ENCODE measurements at places on chromosomes 6 and 20.

- DNase-seq: no peak
Observed at GRCh38 chr20:52076164-52076563, 115.4 kb downstream of the ZFP64 start.

DNA sequence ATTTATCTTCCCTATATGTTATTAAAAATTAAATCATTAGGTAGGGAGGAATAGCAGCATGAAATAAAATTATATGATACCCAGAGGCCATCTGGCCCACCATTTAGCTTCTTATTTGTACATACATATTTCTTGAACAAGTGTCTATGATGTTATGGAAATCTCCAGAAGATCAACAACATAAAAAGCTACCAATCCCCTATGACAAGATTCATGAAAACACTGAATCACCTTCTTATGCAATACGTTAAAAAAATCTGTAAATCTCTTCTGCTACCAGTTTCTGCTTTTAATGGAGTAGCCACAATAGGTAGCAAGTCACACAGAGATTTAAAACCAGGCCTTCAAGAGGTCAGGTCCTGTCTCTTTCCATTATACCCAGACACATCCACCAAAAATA lies 125.8 kb upstream of the ENPP5 start:
- no peak for DNase-seq

DNA sequence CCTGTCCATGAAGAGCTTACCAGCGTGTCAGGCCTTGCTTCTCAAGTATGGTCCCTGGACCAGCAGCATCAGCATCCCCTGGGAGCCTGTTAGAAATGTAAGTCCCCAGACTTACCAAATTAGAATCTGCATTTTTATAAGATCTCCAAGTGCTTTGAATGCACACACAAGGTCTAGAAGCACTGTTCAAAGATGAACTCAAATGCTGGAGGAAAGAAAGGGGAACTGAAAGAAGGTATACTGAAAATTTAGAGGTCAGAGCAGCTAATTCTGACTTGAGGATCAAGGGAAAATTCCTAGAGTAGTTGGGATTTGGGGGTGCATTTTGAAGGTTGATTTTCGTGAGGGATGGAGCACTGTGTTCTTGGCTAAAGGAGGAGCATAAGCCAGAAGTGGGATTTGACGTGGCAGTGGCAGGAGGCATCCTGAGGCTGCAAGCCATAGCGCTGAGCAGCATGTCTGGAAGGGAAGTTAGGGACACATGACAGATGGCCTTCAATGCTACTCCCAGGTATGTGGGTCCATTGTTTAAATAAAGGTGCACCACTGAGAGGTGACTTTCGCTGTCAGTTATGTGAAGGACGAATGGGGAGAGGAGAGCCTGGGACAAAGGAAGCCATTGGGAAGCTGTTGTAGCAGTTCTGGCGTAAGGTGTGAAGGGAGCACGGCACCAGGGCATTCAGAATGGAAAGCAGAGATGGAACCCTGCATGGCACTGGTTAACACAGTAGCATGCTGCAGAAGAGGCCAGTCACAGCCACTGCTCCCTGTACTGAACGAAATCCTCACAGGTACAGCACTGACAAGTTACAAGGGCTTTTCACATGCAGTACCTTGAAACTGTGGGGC lies 36.2 kb downstream of the ARMC2 start:
- no peak for DNase-seq

GRCh38 chr6:161128230-161128629 lies 136.7 kb downstream of the MAP3K4 start:
- DNase-seq: no peak

DNA sequence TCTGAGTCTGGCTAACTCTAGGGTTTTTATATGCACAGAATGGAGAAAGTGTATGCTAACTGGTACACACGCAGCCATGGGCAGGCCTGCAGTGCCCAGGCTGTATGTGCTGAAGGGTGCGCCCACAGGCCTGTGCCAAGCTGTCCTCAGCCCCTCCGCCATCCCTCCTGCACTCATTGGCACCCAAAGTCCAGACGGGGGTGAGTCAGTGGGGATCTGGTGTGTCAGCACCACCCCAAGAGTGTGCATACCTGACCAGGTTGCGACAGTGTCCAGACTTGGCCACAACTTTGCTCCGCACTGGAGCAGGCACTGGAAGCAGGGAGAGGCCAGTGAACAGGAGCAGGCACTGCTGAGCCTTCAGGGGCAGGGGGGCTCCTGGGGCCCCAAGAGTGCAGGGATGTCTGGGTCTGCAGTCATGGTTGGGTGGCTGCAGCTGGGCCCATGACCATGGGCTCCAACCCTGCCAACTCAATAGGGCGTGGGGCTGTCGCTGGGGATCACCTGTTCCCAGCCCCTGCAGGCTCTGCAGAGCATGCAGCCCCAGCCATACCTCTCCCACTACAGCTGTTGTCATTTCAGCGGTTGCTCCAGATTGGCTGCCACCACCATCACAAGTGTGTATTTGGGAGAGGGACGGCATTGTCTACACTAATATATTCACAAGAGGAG lies 717.8 kb downstream of the EPHA7 start:
- no peak for DNase-seq

DNA sequence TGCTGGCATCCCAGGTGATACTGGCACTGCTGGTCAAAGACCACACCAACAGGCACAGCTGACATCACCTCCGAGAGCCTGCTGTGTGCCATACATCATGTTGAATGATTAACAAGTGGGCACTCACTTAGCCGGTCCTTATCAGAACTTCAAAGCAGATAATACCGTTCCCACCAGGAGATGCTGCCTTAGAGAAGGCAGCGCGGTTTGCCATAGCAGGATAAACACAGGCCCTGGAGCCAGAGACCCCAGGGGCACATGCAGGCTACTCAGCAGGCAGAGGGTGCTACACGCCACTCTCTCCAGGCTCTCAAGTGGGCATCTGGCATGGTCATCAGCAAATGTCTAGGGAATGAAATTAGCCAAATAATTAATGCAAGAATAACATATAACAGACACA lies 86.5 kb upstream of the CST7 start:
- DNase-seq: no peak

GRCh38 chr20:48295445-48295903 lies 510.2 kb upstream of the SULF2 start:
- no peak for DNase-seq

GRCh38 chr6:84003131-84003530 lies 30.4 kb upstream of the MRAP2 start:
- no peak for DNase-seq

- no peak for DNase-seq
Observed at GRCh38 chr20:21684671-21685070, 20.8 kb upstream of the PAX1 start.
